ENCODE measurements at places on chromosomes 7 and 10.

DNA sequence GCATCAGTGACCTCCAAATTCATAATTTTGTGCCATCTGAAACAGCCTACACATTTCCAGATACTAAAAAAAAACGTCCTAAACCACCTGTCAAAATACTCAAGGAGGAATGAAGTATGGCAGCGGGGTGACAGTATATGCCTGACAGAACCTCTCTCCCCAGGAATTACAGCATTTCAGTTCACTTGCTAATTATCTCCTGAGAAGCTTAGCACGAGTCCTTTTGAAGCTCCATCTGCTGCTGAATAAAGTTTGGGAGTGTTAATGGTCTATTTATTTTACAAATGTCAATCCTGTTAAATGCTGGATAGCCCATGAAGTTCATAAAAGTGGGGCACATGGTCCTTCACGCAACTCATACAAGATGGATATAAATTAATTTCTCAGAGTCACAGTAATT lies 29.4 kb upstream of the ANLN start:
- DNase-seq = no peak

- no peak for DNase-seq
Observed at GRCh38 chr7:86765931-86766330, 122.2 kb downstream of the GRM3 start.

DNA sequence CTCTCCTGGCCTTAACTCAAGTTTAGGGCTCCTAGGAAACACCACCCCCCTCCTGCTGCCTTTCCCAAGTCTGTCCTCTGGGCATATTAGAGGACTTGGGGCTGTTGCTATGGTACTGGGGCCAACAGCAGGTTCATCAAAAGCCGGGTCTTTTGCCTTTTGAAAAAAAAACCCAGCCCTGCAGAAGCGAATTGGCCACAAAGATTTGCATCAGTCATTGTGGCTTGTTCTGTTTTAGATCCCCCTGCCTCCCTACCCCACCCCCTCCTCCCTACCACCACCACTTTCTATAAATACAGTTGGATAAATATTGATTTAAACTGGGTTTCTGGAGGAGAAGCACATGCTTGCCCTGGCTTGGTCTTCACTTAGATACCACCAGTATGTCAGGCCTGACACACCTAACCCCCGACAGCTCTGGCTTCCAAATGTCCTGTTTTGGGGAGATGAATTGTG lies 7.0 kb downstream of the MXI1 start:
- DNase-seq = no peak

DNA sequence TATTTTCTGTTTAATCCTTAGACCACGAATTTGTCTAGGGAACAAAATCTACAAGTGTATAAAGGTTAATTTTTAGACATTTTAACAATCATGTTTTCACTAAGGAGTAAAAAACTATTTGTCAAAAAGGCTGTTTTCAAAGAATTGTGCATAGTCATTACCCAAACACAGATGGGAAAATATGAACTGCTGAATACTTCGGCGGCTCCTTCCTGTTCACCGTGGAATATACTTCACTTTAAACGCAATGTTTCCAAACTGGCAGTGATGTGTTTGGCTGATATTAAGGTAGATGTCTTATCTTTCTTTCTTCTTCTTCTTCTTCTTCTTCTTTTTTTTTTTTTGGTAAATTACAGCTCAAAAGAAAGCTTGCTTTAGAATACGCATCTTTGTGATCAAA lies 41.4 kb downstream of the JCAD start:
- no peak for DNase-seq

DNA sequence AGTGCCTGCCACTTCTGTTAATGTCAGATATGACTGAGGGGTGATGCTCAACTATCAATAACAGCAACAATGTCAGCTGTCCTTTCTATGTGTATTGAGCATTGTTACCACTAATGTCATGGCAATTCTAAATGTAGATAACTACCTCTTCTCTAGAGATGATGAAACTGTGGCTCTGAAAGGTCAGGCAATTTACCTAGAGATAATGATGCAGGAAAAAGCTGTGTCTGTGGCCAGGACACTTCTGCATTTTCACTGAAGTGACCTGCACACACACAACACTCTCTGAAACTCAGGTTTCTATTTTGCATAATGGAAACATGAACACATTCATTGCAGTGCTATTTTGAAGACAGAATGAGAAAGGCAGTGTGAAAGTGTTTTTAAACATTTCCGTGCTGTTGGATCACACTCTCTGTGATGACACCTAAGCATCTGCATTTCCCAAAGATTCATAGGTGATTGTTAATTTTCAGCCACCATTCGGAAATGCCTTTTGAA lies 148.2 kb downstream of the KCND2 start:
- DNase-seq = no peak
